Naive thymus-derived CD8-positive, alpha-beta T cell (primary cell): ENCODE measurements at places on chromosomes 13 and 19.

GRCh38 chr13:66492479-66492878, 737.7 kb downstream of the PCDH9 start:
- no peak for DNase-seq

DNA sequence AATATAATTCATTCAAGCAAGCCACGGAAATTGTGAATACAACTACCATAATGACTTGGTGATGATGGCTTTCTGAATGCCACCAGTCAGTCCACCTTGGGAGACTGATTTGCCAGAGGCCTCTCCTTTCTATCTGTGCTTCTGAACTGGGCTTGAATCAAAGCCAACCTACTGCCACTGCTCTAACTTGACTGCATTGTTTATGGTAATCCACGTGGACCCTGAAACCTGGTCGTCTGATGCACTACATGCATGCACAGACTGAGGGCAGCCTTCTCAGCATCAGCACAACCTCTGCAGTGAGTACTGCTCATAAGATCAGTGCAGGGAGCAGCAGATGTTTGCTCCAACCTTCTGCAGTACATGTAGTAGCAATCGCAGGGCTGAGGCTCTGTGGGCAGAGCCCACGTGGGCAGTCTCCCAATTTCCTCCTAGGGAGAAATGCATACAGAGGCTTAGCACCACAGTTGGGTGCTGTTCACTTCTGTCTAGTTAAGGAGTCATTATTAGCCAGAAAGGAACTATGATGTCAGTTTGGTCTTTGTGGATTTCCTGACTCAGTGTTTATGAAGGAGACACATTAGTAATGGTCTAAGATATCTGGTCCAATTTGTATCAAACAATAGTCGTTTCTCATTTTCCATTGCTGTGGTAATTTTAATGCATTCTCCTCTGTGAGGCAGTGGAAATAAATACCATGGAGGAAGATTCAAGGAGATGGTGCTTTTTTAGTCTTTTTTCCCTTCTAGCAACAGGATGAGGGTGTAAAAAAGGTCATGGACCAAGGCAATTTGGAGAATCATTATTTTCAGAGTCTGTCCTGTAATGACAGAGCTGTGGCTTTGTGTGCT, 82.5 kb downstream of the AKAP11 start:
- DNase-seq: peak; percentile 11

- no peak for DNase-seq
These were observed 21.2 kb upstream of the GTF3A start for GRCh38 chr13:27403203-27403678.

- DNase-seq: no peak
These were observed 81.2 kb downstream of the WDFY2 start for GRCh38 chr13:51665456-51665855.

DNA sequence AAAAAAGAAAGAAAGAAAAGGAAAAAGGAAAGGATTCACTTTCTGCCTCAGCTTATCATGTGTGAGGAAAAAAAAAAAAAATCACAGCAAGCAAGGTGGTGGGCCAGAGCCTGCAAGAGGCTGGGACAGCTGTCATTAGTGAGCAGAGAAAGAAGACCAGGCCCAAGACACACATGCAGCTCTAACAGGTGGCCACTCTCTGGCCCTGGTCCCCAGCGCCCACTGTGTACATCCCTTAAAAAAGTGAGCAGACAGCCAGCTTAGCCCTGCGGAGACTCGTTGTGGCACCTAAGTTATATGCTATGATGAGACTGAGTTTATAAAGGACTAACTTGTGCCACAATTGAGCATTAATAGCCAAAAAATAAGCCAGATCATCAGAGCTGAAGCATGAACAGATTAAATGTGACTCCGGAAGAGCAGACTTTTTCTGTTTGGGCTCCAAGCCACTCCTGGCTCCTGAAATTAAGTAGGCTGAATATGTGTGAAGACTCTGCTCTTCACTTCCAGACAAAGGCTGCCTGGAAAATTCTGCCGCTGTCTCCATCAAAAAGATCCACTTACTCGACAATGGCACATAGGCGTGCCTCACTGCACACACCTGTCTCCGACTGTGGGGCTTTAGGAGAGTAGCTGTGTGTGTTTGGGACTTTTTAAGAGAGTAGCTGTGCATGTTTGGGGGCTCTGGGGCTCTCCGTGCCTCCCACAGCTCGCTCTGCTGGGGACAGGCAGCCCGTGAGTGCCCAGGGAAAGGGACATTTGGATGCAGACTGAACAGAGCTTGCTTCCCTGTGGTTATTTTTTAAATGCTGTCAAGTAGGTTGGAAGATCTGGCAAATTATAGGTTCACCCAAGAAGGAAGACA, 55.0 kb downstream of the LATS2 start:
- no peak for DNase-seq

DNA sequence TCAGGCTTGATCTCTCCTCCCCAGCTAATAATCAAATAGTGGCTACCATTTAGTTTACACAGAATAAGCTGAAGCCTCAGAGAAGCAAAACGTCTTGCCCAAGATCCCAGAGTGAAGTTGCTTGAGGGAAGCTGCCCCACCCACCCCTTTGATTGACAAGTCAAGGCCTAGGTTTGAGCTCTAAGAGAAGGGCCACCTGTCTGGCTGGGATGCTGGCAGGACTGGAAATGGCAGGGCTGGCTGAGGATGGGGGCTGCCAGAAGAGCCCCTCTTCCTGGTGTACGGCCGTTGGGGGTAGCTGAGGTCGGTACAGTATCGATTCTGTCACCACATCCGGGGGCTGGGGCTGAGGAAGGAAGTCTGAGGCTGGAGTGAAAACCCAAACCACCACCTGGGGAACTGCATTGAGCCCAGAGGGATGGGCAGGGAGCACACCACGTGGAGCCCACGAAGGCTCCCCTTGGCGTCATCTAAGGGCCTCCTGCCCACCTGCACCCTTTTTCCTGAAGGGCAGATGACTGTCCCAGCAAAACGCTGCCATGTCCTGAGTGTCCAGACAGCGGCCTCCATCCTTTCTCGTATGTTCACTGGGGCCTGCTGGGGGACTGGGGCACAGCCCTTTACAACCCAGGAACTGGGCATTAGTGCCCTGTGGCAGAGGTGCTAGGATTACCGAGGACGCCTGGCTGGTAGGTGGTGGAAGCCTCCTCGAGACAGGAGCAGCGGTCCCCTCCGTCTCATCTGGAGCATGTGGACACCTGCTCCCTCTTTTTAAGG, 1.4 kb upstream of the PRKD2 start:
- DNase-seq: peak; percentile 71

DNA sequence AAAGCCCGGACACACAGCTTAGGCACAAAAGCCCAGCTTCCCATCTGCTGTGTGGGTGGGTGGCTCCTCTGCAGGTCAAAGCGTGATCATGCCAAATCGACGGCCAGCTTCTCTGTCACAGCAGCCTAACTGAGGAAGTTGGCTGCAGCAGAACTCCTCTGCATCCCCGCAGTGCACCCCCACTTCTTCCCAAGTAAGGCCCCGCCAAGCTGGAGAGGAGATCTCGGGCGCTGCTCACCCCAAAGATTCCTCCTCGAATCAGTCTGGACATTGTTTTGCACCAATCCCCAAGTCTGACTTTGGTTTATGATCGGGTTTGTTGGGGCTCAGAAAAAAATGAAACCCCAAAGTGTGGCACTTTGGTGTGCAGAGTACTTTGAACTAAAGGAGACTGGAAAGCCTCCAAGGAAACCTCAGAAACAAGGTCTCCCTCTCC, 19.7 kb upstream of the CPB2 start:
- DNase-seq: no peak

DNA sequence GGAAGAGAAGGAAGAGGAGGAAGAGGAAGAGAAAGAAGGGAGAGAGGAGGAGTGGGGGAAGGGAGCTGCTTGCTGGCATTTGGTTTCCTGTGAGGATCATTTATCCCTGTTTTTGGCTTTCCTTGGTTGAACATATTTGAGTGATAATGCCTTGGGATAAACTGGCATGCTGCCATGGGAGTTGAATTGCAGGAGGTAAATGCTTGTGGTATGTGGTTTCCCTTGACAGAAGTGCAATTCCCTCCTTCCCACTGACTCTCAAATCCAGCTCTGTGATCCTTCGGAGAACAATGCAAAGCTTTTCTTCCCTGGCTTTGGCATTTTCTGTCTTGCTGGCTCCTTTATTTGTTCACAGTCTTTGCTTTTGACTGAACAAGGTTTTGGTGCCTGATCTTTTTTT, 27.2 kb upstream of the CBY2 start:
- DNase-seq: no peak

GRCh38 chr19:12987781-12988180, 7.5 kb upstream of the NFIX start:
- DNase-seq: no peak

DNA sequence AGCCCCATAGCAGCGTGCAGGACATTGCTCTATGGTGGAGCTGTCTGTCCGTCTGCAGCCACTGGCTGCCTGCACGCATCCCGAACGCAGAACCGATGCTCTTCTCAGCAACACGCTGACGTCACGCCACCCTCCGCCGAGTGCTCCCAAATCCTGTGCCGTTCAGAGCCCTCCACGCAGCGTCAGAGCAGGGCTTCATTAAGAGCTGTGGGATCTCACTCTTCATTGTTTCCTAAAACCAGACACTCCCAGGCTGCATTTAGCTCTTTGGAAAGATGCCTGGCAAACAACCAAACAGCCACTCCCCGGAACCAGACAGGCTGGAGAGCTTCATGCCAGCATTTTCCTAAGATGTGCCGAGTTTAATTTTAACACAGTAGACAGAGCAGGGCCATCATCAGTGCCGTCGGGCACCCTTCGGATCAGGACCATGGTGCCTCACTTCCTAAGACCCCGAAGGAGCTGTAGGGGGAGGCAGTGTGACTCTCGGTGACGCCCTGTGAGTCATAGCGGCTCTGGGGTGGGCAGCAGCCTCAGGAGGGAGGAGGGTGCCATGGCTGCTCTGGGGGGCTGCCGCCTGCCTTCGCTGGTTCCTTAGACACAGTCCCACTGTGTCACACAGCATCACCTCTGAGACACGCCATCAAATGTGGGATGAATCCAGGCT, 131.5 kb upstream of the MCF2L start:
- DNase-seq: no peak

DNA sequence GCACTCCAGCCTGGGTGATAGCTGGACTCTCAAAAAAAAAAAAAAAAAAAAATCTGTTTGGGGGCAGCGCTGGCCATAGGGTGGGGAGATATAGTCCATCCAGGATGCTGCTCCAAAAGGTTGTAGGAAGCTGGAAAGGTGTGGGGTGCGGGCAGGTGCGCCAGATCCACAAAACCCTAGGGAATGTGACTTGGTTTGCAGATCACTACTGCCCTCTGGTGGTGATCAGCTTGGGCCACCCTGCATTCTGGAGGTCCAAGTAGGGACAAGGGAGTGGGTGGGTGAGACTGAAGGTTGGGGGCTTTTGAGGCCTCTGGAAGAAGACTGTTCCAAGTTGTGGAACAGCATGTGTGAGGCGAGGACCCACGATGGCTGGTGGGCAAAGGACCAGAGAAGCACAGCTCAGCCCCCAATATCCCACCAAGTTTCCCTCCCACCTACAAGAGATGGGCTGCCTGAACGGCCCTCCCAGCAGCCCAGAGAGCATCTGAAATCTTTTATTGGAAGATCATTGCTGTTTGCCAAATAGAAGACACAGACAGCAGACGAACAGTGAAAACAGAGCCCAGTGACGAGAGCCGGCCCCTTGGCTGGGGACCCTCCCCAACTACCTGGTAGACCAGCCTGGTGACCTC, 10.4 kb upstream of the TYK2 start:
- peak; percentile 60 for DNase-seq

DNA sequence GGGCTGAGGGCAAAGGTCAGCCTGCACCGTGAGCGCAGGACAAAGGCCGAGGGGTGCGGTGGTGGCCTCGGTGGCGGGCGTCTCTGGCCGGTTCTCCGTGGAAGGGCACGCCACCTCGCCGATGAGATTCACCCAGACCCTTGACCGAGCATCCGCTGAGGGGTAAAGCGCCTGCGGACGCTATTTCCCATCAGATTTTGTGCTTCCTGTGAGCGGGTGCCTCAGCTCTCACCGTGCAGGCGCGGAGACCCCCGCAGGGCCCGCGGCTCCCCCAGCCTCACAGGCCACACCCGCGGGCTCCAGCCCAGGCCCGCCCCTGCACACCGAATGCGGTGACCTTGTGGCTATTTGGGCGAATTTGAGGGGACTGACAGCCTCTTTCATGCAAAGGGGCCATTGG, 348.0 kb downstream of the TEX29 start:
- no peak for DNase-seq

DNA sequence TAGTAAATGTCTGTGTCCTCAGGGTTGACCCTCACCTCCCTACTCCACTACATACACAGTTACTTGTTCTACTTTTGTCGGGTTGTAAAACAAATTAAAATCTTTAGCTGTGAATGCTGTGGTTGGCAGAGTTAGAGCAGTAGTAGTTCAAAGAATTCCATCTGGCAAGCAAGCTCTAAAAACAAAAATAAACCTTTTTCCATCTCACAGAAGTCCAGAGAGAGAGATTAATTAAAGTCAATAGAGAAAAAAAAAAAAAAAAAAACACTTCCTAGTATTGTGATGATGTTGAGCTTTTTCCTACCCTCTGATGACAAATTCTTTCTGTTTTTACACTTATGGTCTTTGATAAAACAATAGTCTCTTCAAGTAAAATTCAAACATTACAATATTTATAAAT, 338.4 kb downstream of the PCDH17 start:
- DNase-seq: no peak

DNA sequence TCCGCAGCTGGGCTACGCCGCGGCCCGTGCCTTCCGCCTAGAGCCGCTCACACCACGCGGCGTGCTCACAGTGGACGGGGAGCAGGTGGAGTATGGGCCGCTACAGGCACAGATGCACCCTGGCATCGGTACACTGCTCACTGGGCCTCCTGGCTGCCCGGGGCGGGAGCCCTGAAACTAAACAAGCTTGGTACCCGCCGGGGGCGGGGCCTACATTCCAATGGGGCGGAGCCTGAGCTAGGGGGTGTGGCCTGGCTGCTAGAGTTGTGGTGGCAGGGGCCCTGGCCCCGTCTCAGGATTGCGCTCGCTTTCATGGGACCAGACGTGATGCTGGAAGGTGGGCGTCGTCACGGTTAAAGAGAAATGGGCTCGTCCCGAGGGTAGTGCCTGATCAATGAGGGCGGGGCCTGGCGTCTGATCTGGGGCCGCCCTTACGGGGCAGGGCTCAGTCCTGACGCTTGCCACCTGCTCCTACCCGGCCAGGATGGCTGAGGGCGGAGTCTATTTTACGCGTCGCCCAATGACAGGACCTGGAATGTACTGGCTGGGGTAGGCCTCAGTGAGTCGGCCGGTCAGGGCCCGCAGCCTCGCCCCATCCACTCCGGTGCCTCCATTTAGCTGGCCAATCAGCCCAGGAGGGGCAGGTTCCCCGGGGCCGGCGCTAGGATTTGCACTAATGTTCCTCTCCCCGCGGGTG, 7.4 kb downstream of the DBP start:
- DNase-seq: no peak

- DNase-seq: peak; percentile 21
These were observed 84.0 kb downstream of the MZT1 start for GRCh38 chr13:72643311-72643989.

- peak; percentile 89 for DNase-seq
These were observed 22.4 kb downstream of the EPSTI1 start for GRCh38 chr13:42969565-42970172.
